ENCODE measurements at places on chromosomes 11 and 22. TPM values are rescaled to one million over a fixed set of nuclear protein-coding genes. Genes with fewer than 3 reads are reported as not detected.

DNA sequence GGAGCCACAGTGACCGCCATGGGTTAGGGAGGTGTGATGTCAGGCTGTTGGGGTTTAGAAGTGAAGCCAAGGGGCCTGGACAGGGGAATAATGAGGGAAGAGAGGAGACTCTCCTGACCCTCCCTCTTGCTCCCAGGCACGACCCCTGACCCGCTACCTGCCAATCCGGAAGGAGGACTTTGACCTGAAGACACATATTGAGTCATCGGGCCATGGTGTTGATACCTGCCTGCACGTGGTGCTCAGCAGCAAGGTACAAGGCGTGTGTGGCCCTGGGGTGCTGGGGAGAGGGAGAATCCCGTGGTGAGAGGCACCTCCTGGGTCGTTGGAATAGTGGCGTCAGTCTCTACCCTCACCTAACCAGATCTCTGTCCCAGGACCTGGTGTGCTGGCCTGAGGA lies 29.5 kb downstream of the TREH start:
- no peak overlapping the region for H3K27ac ChIP-seq
- H3K36me3 ChIP-seq: no peaks in the 10 kb centered on the region
- H3K4me3 ChIP-seq: no peak overlapping the region
- DNase-seq: no peak
- H3K27me3 ChIP-seq: no peaks in the 10 kb centered on the region

- no peak for DNase-seq
- no peak overlapping the region for H3K4me3 ChIP-seq
- no peaks in the 10 kb centered on the region for H3K27me3 ChIP-seq
- no peak overlapping the region for H3K27ac ChIP-seq
Measured at GRCh38 chr11:58921778-58922390, 17.4 kb upstream of the GLYATL1 start.

DNA sequence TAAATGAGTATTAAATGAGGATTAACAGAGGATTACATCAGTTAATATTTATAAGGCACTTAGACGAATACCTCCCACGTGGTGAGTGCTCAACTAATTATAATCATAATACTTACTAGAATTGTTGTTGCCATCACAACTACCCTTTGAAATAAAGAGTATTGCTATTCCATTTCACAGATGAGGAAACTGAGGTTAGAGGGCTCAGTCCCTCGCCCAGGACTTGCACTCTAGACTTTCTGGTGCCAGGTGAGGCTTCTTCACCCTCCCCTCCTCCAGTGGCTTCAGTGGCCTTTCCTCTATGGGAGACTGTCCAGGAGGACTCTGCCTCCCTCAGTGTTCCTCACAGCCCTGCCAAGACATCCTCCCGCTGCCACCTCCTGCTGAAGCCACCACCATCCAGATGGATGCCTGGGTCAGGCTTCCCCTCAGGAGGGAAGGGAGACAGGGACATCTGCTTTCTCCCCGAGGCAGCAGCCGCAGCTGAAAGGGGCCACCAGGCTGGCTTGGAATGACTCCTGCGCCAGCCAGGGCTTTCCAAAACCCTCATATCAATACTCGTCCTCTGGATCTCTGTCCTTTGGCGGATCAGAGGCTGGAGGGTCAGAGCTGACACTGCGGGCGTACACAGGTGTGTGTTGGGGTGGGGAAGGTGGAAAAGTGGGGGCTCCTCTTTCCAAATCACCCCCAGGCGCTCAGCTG lies 580.1 kb downstream of the BUD13 start:
- no peaks in the 10 kb centered on the region for H3K27me3 ChIP-seq
- DNase-seq: no peak
- H3K36me3 ChIP-seq: no peaks in the 10 kb centered on the region

DNA sequence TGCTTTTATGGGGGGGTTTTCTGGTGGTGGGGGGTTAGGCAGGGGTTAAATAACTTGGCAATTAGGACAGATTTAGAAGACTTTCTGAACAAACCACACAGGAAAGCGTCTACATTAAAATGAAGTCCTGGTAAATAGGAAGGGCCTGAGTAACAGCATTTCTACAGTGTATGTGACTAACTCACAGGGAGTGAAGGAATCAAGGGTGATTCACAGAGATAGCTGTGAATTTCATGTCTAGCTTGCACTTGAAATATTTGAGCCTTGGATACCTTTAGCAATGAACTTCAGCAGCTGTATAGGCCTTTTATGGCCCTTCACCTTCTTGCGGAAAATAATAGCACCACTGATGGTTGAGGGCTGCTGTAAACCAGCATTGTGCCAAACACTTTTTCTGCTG lies 26.1 kb upstream of the LDHA start:
- no peaks in the 10 kb centered on the region for H3K36me3 ChIP-seq
- H3K4me3 ChIP-seq: no peak overlapping the region
- no peaks in the 10 kb centered on the region for H3K4me1 ChIP-seq
- H3K27ac ChIP-seq: no peak overlapping the region

HOATZ gene
- total RNA-seq: 23.7 TPM

- peaks cover 11% of the 10 kb centered on the region for H3K4me1 ChIP-seq
- no peaks in the 10 kb centered on the region for H3K27me3 ChIP-seq
- H3K36me3 ChIP-seq: no peaks in the 10 kb centered on the region
- no peak overlapping the region for H3K27ac ChIP-seq
Measured at GRCh38 chr22:19995611-19996339, 20.8 kb downstream of the ARVCF start.

- H3K36me3 ChIP-seq: no peaks in the 10 kb centered on the region
- no peak overlapping the region for H3K27ac ChIP-seq
- H3K4me1 ChIP-seq: peaks cover 1% of the 10 kb centered on the region
- H3K27me3 ChIP-seq: no peaks in the 10 kb centered on the region
- no peak overlapping the region for H3K4me3 ChIP-seq
- no peak for DNase-seq
Measured at GRCh38 chr11:86746514-86746913, 53.8 kb upstream of the PRSS23 start.

UBQLNL gene
- total RNA-seq: 38.7 TPM

DNA sequence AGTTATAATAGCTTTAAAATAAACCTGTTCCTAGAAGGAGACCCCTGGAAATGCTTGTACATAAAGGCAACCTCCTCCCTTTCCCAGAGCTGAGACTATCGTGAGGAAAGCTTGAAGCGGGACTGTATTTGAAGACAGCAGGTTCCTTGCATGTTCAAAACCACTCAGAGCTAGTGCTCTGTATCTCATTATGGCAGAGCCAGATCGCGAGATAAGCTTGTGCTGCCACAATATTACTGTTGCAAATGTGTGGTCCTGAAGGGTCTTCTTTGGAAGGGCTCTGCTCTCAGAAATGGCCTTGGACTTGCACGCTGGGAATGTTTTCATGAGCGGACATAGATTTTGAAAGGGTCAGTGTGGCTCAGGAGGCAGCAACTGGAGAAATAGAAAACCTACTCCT lies 168.2 kb downstream of the KIRREL3 start:
- no peak overlapping the region for H3K4me3 ChIP-seq
- no peaks in the 10 kb centered on the region for H3K4me1 ChIP-seq
- DNase-seq: no peak
- no peaks in the 10 kb centered on the region for H3K27me3 ChIP-seq
- H3K36me3 ChIP-seq: no peaks in the 10 kb centered on the region

TNRC6B gene
- total RNA-seq: 122 TPM

DNA sequence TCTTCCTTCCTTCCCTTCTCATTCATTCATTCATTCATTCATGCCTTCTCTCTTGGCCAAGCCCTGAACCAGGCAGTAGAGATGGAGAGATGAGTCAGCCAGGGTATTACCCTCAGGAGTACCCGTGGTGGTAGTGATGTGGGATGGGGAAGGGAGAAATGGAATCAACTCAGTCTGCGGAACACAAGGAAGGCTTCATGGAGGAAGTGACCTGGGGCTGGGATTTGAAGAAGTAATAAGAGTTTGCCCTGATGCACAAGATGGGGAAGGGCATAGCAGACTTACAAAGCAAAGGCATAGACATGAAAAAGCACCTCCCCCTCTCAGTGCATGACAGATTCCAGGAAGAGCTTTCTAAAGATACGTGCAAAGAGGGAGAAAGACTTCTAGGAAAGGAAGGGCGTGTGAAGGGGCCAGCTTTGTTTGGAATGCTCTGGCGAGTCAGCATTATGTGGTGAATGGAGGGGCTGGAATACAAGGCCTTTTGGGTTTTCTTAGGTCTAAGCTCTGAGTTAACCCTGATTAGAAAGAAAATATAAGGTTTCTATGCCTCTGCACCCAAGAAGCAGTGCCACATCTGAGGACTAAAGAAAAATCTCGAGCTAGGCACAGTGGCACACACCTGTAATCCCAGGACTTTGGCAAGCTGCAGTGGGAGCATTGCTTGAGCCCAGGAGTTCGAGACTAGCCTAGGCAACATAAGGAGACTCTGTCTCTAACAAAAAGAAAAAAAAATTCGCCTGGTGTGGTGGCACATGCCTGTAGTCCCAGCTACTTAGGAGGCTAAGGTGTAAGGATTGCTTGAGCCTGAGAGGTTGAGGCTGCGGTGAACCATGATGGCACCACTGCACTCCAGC lies 36.4 kb upstream of the ACER3 start:
- no peaks in the 10 kb centered on the region for H3K27me3 ChIP-seq
- H3K27ac ChIP-seq: no peak overlapping the region
- DNase-seq: no peak
- H3K36me3 ChIP-seq: no peaks in the 10 kb centered on the region
- no peak overlapping the region for H3K4me3 ChIP-seq
- no peaks in the 10 kb centered on the region for H3K4me1 ChIP-seq

GRAP2 gene
- 5.3 TPM for total RNA-seq

DNA sequence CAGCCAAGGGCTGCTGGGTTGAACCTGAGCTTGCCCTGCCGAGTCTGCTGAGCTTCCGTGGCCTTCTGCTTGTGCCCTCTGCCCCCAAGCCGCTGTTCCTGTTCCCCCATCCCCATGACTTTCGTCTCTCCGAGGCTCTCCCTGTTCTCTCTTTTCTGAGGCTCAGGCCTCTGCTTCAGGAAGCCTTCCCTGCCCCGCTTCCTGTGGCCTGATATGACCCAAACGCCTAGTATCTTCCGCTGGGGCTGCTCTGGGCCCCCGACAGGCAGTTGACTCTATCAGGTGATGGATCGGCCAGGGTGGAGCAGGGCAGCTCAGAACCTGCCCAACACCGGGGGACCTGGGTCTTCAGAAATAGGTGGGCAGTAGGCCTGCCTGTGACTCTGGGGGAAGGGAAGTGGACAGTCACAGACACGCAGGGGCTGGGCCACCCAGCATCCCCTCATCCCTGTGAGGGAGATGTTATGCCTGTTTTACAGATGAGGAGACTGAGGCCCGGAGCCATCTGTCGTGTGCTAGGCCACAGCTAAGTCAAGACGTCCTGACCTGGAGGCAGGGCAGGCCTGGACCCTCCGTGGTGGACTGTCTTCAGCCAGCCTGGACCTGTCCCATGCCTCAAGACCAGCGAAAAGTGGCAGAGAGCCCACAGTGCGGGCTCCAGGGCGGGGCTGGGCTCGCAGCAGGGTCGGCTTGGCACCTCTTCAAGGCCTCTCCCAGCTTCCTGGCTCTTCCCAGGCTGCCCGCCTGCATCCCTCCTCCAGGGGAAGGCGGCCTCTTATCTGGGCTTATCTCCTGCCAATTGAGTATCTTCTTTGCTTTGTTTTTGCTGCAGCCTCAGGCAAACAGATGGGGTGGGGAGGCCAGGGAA lies 16.2 kb downstream of the BAD start:
- DNase-seq: peak; percentile 94
- peak overlapping the region; percentile 94 for H3K27ac ChIP-seq
- H3K27me3 ChIP-seq: no peaks in the 10 kb centered on the region
- H3K4me1 ChIP-seq: peaks cover 43% of the 10 kb centered on the region

GRCh38 chr11:13152736-13153541 lies 124.7 kb upstream of the BMAL1 start:
- no peaks in the 10 kb centered on the region for H3K4me1 ChIP-seq
- H3K27me3 ChIP-seq: no peaks in the 10 kb centered on the region
- no peak overlapping the region for H3K27ac ChIP-seq
- no peak overlapping the region for H3K4me3 ChIP-seq
- no peaks in the 10 kb centered on the region for H3K36me3 ChIP-seq

CENPM gene
- total RNA-seq: 28.2 TPM

YPEL1 gene
- 169 TPM for total RNA-seq

DNA sequence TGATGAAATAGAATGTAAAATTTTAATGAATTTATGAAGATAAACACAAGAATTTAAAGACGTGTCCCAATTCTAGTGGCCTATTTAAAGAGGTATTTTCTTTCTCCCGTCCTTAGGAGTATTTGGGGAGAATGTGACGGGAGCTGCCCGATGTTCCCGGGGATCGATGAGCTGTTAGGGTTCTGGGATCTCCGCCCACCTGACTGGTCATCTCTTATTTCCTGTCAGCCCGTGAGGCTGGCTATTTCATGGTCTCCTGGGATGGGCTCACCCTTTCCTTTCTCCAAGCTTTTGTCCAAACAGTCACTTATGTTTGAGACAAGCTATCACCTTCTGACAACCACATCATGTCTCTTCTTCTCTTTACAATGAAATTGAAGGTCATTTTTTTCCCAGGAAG lies 16.9 kb upstream of the CLMP start:
- no peaks in the 10 kb centered on the region for H3K4me1 ChIP-seq
- no peaks in the 10 kb centered on the region for H3K27me3 ChIP-seq
- no peaks in the 10 kb centered on the region for H3K36me3 ChIP-seq
- H3K4me3 ChIP-seq: no peak overlapping the region
- DNase-seq: no peak
- no peak overlapping the region for H3K27ac ChIP-seq

COPB1 gene
- 83.5 TPM for total RNA-seq

GRCh38 chr22:25008666-25009065 lies 56.1 kb downstream of the KIAA1671 start:
- no peaks in the 10 kb centered on the region for H3K4me1 ChIP-seq
- H3K27me3 ChIP-seq: no peaks in the 10 kb centered on the region
- no peaks in the 10 kb centered on the region for H3K36me3 ChIP-seq
- no peak overlapping the region for H3K27ac ChIP-seq

SLC22A12 gene
- not detected for total RNA-seq

GRCh38 chr11:15737320-15737719 lies 619.0 kb downstream of the SOX6 start:
- H3K27me3 ChIP-seq: no peaks in the 10 kb centered on the region
- H3K36me3 ChIP-seq: no peaks in the 10 kb centered on the region
- no peak overlapping the region for H3K27ac ChIP-seq

C11orf65 gene
- 22.1 TPM for total RNA-seq

- H3K27ac ChIP-seq: no peak overlapping the region
- DNase-seq: peak; percentile 71
- H3K4me1 ChIP-seq: peaks cover 6% of the 10 kb centered on the region
- H3K4me3 ChIP-seq: no peak overlapping the region
- no peaks in the 10 kb centered on the region for H3K36me3 ChIP-seq
- H3K27me3 ChIP-seq: no peaks in the 10 kb centered on the region
Measured at GRCh38 chr22:43346521-43346929, 3.4 kb upstream of the SCUBE1 start.

GRCh38 chr11:62823677-62824076 lies 8.2 kb downstream of the STX5 start:
- H3K4me1 ChIP-seq: no peaks in the 10 kb centered on the region
- no peak overlapping the region for H3K27ac ChIP-seq
- peaks cover 4% of the 10 kb centered on the region for H3K36me3 ChIP-seq

- no peak for DNase-seq
- H3K27me3 ChIP-seq: no peaks in the 10 kb centered on the region
- no peaks in the 10 kb centered on the region for H3K4me1 ChIP-seq
- no peak overlapping the region for H3K27ac ChIP-seq
Measured at GRCh38 chr11:26677566-26677965, 44.3 kb downstream of the SLC5A12 start.

CABP4 gene
- 1.2 TPM for total RNA-seq

Data from testis (tissue), 5 donors.